ENCODE measurements at places on chromosomes 11 and 22. TPM values are rescaled to one million over a fixed set of nuclear protein-coding genes. Genes with fewer than 3 reads are reported as not detected.
A peak's percentile ranks its signal among the peaks of the same experiment; 100 is the strongest.

- DNase-seq: peak; percentile 51
Measured at GRCh38 chr11:122523846-122524805, 131.4 kb upstream of the UBASH3B start.

- DNase-seq: no peak
Measured at GRCh38 chr11:3723014-3723708, 52.0 kb upstream of the CHRNA10 start.

- DNase-seq: no peak
Measured at GRCh38 chr11:33691066-33691864, 9.4 kb downstream of the C11orf91 start.

DNA sequence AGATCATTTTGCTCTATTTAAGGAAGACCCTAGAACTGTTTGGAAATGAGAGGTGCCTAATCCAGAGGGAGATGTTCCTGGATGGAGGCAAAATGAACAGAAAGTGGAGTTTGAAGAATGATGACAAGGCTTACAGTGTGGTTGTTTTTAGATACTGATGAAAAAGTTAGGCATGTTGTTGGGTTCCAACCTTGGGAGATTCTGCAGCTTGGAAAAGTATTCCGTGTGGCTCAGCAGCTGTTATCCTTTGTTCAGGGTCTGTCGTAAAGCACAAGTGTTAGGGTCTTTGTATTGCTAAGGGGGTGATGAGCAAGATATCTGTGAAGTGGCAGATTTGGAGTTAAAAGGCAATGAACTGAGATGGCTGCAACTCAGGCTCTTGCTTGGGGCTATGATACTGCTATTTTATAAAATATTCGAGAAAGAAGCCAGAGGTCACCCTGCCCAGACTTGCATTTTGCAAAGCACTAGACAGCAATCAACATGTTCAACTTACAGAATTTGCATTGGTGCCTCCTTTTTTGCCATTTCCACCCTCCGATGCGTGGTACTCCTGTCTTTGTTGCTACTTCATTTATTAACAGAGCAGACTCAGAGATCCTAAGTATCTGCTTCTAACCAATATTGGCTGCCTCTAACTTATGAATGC, 45.3 kb upstream of the POGLUT3 start:
- DNase-seq: no peak

DNA sequence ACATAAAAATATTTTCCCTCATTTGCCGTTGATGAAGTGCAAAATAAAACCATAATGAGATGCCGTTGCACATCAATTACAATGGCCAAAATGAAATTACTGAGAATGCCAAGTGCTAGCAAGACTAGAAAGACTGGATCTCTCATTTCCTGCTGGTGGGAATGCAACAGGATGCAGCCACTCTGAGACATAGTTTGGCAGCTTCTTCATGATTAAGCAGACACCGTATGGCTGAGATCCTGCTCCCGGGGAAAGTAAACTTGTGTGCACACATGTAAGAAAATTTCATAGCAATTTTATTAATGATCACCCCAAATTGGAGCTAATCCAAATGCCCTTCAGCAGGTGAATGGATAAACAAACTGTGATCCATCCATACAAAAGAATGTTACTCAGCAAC, 1013.2 kb downstream of the TBC1D22A start:
- no peak for DNase-seq

- DNase-seq: no peak
Measured at GRCh38 chr11:111082664-111083063, 162.9 kb upstream of the POU2AF2 start.

DNA sequence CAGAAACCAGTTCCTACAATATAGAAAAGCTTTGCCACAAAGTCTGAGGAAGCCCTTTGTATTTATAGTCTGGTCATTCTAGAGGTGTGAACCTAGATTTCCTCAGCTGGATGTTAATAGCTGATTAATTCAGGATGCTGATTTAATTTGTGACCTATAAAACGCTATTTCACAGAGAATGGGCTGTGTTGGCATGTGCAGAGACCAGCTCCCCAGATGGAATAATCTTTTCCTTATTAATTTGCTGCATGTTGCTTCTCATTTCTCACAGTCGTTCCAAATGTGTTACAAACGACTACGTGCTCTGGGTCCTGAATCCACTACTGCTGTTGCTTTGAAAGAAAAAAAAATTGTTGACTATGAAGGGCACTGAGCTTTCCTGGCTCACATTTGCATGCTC, 49.3 kb downstream of the BDNF start:
- DNase-seq: no peak

GRCh38 chr11:63906585-63906984, 10.4 kb downstream of the RCOR2 start:
- DNase-seq: no peak

GRCh38 chr11:36008584-36008983, 64.7 kb downstream of the LDLRAD3 start:
- no peak for DNase-seq

GRCh38 chr22:25193548-25193947, 6.1 kb upstream of the CRYBB3 start:
- peak; percentile 66 for DNase-seq

DNA sequence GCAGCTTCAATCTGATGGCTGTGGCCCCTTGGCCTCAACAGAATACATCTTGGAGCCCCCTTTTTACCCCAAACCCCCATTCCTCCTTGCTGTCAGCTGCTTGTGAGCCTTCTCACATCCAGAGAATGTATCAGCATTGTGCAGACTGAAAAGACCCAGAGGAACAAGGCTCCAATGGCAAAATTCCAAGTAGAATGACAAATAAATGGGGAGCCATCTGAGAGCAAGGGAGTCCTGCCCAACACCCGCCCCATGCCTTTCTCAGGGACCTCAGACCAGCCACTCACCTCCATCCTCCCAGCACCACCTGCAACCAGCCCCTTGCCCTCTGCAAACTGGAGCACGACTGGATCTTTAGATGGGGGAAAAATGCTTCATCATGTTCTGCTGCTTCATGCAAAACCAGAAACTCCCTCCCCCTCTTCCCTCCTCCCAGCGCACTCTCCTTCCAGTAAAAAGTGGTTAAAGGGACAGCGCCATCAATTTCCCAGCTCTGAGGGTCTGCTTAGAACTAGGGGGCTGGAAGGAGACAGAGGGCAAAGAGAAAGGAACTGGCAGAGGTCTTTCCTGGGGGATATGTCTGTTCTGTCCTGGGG, 2.2 kb upstream of the NEFH start:
- DNase-seq: no peak

The DGCR6 gene
- 3.7 TPM for polyA plus RNA-seq

The TCN1 gene
- polyA plus RNA-seq: not detected

The OR5AR1 gene
- polyA plus RNA-seq: not detected

The RPS6KB2 gene
- 45.4 TPM for polyA plus RNA-seq

The ABCC8 gene
- 3.2 TPM for polyA plus RNA-seq

The POTEH gene
- not detected for polyA plus RNA-seq

The TRIM5 gene
- 11.2 TPM for polyA plus RNA-seq

The ISX gene
- not detected for polyA plus RNA-seq

Data from kidney (tissue), 22 donors.